ENCODE measurements at places on chromosomes 11 and 22.

- DNase-seq = peak; percentile 99
- no peak overlapping the region for H3K4me3 ChIP-seq
- H3K27me3 ChIP-seq = no peaks in the 10 kb centered on the region
- H3K4me1 ChIP-seq = peaks cover 20% of the 10 kb centered on the region
Observed at GRCh38 chr22:19962246-19962908, 20.8 kb upstream of the TXNRD2 start.

GRCh38 chr22:19957445-19957844, 15.8 kb upstream of the TXNRD2 start:
- H3K36me3 ChIP-seq = peaks cover 15% of the 10 kb centered on the region
- H3K27me3 ChIP-seq = no peaks in the 10 kb centered on the region
- no peak overlapping the region for H3K27ac ChIP-seq
- H3K4me1 ChIP-seq = peaks cover 10% of the 10 kb centered on the region
- DNase-seq = no peak

DNA sequence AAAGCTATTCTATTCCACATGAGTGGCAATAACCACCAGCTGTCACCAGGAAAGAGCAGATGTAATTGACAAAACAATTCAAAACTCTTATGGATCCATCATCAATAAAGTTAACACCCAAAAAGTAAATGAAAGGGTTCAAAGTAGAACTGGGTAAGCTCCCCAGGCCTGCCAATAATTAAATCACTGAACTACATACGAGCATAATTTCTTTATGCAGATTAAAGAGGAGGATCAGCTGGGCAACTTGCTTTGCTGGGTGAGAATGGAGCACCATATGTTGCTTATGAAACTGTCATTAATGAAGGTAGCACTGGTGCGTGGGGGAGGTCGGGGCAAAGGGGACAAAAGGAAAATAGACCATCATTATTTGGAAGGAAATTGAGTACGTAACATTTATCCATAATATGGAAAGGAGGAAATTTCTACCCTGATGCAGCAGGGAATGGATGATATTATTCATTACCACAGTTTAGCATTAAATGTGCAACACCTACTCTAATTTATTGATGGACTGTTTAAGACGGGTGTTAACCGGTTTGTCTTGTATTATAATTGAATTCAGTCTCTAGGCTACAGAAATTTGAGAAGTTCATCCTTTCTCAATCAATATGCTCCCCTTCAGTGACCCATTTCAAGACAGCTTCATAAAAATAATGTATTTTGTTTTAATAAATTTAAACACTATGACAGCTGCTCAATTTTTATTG, 315.9 kb downstream of the CADM1 start:
- no peak overlapping the region for H3K4me3 ChIP-seq
- H3K4me1 ChIP-seq = no peaks in the 10 kb centered on the region
- no peaks in the 10 kb centered on the region for H3K36me3 ChIP-seq
- no peak for DNase-seq
- H3K27ac ChIP-seq = no peak overlapping the region

GRCh38 chr11:69007975-69008381, 5.1 kb downstream of the MRGPRF start:
- peaks cover 52% of the 10 kb centered on the region for H3K4me1 ChIP-seq
- H3K36me3 ChIP-seq = peaks cover 3% of the 10 kb centered on the region
- DNase-seq = peak; percentile 95
- H3K27me3 ChIP-seq = no peaks in the 10 kb centered on the region

DNA sequence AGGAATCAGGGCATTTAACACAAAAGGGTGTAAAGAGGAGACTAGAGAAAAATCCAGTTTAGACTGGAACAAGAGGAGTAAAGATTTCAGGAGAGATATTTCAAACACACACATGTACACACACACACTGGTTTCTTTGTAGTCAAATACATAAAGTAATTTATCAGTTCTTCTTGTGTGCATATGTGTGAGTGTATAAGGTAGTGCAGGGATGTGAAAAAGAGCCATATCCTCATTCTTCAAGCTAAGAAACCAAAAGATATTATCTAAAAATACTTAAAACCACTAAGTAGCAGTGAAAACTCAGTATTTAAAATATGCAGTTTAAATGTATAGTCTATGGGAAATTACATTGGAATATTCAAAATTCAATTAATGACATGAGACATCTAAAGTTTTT, 52.5 kb upstream of the CARD18 start:
- no peak for DNase-seq
- H3K4me1 ChIP-seq = no peaks in the 10 kb centered on the region
- no peaks in the 10 kb centered on the region for H3K27me3 ChIP-seq
- H3K4me3 ChIP-seq = no peak overlapping the region

GRCh38 chr11:65124480-65125196, 2.5 kb downstream of the MRPL49 start:
- peaks cover 13% of the 10 kb centered on the region for H3K4me1 ChIP-seq
- no peak overlapping the region for H3K4me3 ChIP-seq
- no peak overlapping the region for H3K27ac ChIP-seq

DNA sequence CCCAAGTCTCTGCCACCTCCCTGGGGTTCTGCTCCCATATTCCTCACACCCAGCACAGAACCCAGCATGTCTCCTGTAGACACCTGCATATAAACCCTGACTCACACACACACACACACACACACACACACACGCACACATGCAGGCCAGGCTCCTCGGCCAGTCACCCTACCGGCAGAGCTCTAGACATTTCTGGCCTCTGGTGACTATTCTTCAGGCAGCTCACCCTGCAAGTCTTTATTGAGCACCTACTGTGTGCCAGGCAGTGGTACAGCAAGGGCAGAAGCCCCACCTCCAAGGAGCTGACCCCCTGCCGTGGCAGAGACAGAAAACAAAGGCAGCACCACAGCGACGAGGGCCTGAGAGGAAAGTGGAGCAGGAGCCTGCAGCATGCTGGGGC, 50.3 kb downstream of the CDKN1C start:
- H3K27ac ChIP-seq = no peak overlapping the region
- H3K36me3 ChIP-seq = no peaks in the 10 kb centered on the region
- H3K4me1 ChIP-seq = no peaks in the 10 kb centered on the region
- H3K4me3 ChIP-seq = no peak overlapping the region

- peaks cover 18% of the 10 kb centered on the region for H3K4me1 ChIP-seq
- peak overlapping the region; percentile 56 for H3K27ac ChIP-seq
- no peak for DNase-seq
- H3K27me3 ChIP-seq = no peaks in the 10 kb centered on the region
Observed at GRCh38 chr22:50525858-50526107, 385 bp upstream of the SCO2 start.

- DNase-seq = no peak
- no peak overlapping the region for H3K4me3 ChIP-seq
- H3K36me3 ChIP-seq = no peaks in the 10 kb centered on the region
Observed at GRCh38 chr11:17393472-17393871, 5.0 kb upstream of the KCNJ11 start.

DNA sequence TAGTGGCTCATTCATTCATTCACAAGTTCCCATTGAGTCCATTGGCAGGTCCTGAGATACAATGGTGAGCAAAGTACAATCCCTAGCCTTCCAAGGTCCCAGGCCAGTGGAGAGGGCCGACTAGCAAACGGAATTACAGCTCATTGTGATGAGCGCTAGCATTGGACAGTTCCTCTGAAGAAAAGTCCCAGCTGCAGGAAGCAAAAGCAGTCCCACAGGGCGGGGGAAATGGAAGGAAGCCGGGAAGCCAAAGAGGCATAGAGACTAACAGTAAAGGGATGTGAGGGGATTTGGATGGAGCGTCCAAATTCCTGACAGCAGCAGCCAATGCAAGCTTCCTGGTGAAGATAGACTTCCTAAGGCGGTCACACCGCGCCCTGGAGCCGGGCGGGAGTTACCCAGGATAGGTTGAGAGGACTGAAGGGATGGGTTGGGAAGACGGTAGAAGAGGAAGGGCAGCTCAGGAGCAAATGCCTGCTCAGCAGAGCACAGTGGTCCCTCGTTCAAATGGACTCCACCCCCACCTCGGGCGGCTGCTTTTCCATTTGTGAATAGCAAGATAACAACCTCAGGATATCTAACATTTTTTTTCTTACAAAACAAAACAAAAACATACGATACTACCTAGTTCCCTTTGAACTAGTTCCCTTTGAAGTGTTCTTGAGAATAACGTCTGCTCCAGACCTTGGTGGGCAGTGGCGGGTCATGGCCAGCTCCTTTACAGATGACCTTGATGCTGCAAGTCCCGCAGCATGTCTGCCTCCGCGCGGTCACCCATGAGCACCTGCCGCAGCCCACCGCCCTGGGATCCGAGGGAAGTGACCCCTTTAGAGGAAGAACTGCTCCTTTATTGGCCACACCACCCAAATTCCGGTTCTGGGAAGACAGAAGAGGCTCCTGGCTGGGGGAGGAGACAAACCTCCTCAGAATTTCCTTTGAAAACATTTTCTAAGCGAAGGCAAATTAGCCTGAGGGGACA, 132.9 kb downstream of the RASSF10 start:
- H3K27ac ChIP-seq = no peak overlapping the region
- H3K4me3 ChIP-seq = no peak overlapping the region
- peaks cover 43% of the 10 kb centered on the region for H3K4me1 ChIP-seq

DNA sequence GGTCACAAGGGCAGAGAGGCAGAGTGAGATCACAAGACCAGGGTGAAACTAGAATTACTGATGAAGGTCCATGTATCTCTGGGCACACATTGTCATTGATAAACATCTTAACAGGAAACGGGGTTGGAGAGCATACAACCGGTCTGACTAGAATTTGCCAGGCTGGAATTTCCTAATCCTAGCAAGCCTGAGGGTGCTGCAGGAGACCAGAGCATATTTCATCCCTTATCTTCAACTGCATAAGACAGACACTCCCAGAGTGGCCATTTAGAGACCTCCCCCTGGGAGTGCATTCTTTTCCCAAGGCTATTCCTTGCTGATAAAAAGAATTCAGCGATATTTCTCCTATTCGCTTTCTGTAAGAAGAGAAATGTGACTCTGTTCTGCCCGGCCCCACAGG, 84.6 kb upstream of the IZUMO1R start:
- H3K4me3 ChIP-seq = no peak overlapping the region
- H3K36me3 ChIP-seq = no peaks in the 10 kb centered on the region
- no peak for DNase-seq
- no peaks in the 10 kb centered on the region for H3K4me1 ChIP-seq
- no peaks in the 10 kb centered on the region for H3K27me3 ChIP-seq
- H3K27ac ChIP-seq = no peak overlapping the region

DNA sequence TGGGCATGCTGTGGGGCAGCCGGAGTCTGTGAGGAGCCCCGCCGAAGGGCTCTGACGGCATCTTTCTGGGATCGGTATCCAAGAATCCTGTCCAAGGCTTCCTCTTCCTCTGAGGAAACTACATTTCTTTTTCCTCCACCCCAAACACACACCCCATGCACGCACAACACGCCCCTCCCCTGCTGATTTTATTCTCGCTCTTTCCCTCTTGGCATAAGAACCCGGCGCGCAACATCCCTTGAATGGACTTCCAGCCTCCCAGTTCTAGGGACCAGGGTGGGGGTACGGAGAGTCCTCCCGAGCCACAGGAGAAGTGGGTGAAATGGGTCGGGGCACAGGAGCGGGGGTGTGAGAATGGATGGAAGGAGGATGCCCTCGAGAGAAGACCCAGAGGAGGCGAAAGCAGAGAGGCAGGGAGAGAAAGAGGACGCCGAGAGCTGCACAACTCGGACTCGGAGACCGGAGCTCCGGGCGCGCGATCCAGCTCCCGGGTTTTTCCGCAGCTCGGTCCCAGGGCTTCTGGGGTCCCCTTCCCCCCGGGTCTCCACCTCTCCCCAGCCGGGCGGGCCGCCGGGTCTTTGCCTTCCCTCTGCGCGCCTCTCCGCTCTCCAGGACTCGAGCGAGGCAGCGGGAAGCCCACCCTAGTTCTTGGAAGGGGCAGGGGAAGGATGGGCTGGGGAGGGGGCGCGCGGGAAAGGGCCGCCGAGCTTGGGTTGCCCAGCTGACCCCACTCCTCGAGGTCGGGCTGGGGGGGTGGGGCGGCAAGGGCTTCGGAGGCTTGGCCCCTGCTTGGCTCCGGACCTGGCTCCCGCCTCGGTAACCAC, 1.5 kb upstream of the LARGE1 start:
- H3K27ac ChIP-seq = no peak overlapping the region
- peak; percentile 93 for DNase-seq
- H3K27me3 ChIP-seq = peaks cover 8% of the 10 kb centered on the region
- H3K36me3 ChIP-seq = no peaks in the 10 kb centered on the region
- peak overlapping the region; percentile 79 for H3K4me3 ChIP-seq

DNA sequence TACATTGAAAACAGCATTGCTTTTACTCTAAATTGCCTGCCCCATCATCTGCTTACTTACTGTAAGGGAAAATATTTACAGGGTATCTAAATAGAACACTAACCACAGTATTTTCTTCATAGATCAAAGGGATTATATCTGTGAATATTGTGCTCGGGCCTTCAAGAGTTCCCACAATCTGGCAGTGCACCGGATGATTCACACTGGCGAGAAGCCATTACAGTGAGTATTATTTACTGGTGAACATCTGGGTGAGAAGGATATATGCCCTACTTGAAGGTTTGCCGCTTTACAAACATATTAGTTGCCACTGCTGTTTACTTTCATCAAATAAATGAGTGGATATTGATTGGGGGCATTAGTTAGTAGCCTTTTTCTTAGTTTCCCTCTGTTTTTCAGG, 5.9 kb upstream of the CNTF start:
- H3K27me3 ChIP-seq = no peaks in the 10 kb centered on the region
- H3K36me3 ChIP-seq = peaks cover 90% of the 10 kb centered on the region
- no peak overlapping the region for H3K4me3 ChIP-seq
- peak overlapping the region; percentile 2 for H3K27ac ChIP-seq
- peaks cover 30% of the 10 kb centered on the region for H3K4me1 ChIP-seq
- peak; percentile 74 for DNase-seq

DNA sequence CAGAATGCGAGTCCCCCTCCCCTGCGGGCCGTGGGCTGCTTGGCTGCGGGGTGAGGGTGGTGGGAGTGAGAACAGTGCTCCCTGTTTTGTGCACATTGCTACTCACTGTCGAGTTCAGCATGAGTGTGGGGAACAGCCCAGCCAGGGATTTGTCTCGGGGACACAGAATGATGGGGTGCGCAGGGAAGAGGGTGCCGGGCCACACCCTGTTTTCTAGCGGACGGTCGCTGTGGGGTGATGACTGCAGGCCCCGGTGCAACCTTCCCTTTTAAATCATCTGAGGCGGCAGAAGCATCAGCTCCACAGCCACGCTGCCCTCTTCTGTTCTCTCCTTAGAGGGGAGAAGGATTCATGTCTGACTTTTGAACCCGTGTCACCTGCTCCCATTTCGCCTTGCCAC, 1051.2 kb downstream of the TBC1D22A start:
- no peaks in the 10 kb centered on the region for H3K36me3 ChIP-seq
- H3K4me1 ChIP-seq = no peaks in the 10 kb centered on the region
- H3K27ac ChIP-seq = no peak overlapping the region
- H3K27me3 ChIP-seq = no peaks in the 10 kb centered on the region
- no peak for DNase-seq

- H3K27ac ChIP-seq = no peak overlapping the region
- DNase-seq = no peak
Observed at GRCh38 chr22:35230839-35231584, 26.3 kb upstream of the HMGXB4 start.

- no peak for DNase-seq
- H3K36me3 ChIP-seq = no peaks in the 10 kb centered on the region
- H3K27ac ChIP-seq = no peak overlapping the region
- no peaks in the 10 kb centered on the region for H3K27me3 ChIP-seq
Observed at GRCh38 chr11:39817241-39817640, 1642.2 kb downstream of the LRRC4C start.

DNA sequence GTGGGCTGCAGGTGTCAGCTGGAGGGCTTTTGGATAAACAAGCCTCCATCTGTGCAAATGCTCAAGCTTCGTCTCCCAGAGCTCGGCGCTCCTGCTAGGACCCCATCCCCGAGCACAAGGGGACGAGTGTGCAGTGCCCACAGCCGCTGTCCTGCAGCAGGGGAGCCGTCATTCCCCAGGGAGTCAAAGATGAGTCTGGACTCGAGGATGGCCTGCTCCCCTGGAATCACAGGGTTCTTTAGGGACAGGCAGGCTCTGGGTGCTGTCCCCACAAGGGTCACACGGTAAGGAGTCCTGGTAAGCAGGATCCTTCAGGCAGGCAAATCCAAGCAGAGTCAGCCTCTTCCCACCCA, 50.2 kb downstream of the APOL1 start:
- peaks cover 98% of the 10 kb centered on the region for H3K36me3 ChIP-seq
- no peak for DNase-seq
- no peaks in the 10 kb centered on the region for H3K27me3 ChIP-seq
- H3K27ac ChIP-seq = no peak overlapping the region

All from osteoblast (primary cell).